Kidney tubule cell (primary cell): ENCODE measurements at places on chromosomes 16 and 17.

- DNase-seq, result peak; percentile 32
Measured at GRCh38 chr16:89482150-89482816, 8.1 kb downstream of the ANKRD11 start.

DNA sequence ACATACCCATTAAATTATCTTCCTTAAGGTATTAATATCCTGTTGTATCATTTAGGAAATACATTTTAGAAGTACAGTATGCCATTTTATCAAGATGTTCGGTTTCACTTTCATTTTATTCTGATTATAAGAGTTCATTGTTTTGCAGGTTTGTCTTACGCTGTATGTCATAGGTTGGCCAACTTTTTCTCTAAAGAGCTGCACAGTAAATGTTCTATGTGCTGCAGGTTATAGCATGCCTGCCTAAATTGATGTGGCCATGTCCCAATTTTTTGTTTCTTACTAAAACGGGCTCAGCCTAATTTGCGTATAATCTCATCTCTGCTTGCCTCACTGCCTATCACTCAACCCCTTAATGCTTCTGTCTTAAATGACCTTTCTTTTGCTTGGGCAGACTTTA lies 126.4 kb downstream of the USP22 start:
- no peak for DNase-seq

- DNase-seq, result no peak
Measured at GRCh38 chr16:23258919-23259237, 43.2 kb upstream of the SCNN1B start.

GRCh38 chr16:29675811-29676643 lies 3.0 kb upstream of the QPRT start:
- DNase-seq, result peak; percentile 25
